ENCODE measurements at places on chromosomes 2 and 18.

DNA sequence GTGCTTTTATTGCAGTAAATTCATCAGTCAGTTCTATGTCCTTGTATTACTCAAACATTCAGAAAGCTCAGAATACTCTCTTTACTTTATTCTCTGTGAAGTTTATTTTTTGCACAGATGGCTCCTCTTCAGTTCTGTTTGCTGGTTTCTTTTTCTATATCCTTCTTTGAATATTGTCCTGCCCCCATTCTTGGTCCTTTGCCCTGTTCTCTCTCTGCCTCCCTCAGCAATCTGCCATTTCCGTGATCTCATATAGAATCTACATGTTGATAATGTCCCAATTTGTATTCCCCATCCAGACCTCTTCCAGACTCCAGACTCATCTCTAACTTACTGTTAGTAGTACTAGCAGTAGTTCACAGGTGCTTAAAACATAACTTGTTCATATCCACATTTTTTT is 102.6 kb downstream of the HNMT start:
- no peak for DNase-seq

- DNase-seq, result no peak
Measured at GRCh38 chr2:156580501-156580900, 144.3 kb downstream of the GPD2 start.

DNA sequence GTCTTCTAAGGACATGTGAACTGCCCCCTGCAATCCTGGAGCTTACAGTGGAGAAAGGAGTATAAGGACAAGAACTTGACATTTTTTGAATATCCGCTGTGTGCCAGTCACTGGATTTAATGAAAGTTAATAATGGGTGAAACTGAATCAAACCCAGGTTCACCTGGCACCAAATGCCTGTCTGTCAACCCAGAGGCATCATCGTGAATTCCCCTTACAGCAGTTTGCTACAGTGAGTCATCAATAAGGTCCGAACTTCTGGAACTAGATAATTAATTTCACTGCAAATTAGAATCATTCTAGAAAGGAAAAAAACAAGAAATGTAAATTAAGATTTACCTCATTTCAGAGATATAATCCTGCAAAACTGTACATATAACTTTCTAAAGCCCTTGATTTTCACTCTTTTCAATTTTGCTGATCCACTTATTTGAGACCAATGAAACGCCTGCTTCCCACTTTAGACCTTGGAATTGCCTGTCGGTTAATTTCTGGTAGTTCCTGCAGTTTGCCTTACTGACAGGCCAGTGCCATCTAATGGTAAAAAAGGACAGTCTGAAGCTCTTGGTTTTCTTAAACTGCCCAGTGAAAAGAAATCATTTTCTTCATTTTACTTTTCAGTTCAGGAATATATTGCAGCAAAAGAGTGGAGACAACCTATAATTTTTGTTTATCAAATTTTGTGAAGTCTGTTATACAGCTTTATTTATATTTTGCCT is 8.2 kb downstream of the DSG2 start:
- DNase-seq, result no peak

DNA sequence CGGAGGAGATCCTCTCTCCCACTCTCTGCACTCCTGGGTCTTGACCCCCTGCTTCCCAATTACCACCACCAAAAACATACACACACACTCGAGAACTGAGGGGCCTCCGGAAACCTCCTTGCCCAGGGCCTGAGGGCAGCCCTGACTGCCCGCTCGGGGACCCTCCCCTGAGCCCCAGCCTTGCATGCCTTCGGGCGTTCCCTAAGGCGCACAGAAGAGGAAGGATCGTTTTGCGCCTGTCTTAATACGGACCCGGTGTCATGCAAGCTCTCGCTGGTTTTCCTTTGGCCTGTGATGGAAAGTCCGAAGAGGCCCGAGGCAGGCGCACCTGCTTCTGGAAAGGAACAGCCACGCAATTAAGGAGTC is 19.8 kb downstream of the POU3F3 start:
- no peak for DNase-seq

DNA sequence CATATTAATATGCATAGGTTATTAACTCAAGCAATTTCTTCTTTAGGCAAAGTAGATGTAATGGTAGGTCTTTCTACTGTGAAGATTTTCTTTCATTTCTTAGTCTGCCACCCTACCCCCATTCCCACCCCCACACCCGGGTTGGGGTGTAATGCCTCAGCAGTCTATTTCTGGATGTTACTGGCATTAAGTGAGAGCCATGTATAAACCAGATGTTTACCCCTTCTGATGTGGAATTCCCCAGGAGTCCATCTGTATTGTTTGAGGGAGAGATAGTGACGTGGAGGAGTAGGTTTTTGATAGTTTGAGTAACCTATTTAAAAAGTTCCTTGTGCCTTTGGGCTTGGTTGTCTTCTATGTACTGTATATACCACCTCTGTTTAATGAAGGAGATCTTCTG is 11.8 kb downstream of the TDRD15 start:
- DNase-seq, result no peak

- no peak for DNase-seq
Measured at GRCh38 chr2:235669269-235669831, 175.5 kb downstream of the AGAP1 start.

DNA sequence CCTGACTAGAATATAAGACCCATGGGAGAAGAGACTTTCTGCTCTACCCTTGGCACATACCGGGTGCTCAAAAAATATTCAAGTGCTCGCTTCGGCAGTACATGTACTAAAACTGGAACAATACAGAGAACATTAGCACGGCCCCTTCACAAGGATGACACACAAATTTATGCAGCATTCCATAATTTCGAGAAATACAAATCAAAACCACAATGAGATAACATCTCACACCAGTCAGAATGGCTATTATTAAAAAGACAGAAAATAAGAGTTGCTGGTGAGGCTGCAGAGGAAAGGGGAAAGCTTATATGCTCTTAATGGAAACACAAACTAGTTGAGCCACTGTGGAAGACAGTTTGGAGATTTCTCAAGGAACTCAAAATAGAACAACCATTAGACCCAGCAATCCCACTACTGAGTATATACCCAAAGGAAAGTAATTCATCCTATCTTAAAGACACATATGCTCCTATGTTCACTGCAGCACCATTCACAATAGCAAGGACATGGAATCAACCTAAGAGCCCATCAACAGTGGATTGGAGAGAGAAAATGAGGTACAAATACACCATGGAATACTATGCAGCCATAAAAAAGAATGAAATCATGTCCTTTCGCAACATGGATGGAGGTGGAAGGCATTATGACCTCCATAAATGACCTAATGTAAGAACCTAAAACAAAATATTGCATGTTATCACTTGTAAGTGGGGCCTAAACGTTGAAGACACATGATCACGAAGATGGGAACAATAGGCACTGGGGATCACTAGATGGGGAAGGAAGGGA is 71.6 kb upstream of the CYP1B1 start:
- DNase-seq, result no peak

DNA sequence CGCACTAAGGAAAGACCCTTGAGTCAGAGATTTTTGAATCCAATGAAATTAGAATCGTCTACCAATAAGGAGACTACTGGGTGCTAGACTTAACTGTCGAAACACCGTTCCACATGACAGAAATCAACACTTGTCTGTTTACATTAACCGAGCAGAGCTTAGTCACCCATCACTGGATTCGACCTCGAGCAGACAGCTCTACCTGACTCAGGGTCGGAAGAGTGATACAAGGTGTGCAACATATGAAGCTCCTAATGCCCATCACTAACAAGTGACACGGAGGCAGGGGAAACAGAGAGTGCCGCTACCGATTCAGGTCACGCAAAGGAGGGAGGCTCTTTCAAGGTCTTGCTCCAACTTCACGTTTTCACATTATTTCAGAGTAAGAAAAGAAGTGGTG is 54.2 kb upstream of the FZD5 start:
- DNase-seq, result no peak

DNA sequence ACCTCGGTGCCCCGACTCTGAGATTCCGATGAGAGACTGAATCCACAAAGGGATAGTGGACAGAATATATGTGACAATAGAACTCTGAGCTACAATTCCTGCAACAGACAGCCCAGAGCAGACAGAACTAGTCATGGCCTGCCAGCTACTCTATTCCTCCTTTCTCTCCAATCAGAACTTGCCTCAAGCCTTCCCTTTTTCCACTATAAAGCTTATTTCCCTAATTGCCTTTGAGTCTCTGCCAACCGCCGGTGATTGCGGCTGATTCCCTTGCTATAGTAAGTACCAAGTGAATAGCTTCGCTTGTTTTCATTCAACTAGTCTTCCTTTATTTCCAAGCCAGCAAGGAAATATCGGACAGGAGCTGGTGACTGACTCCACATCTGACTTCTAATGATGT is 96.8 kb downstream of the DSC3 start:
- no peak for DNase-seq

GRCh38 chr2:24478243-24478642 is 12.8 kb upstream of the NCOA1 start:
- DNase-seq, result no peak

GRCh38 chr2:20666005-20666303 is 990 bp upstream of the GDF7 start:
- DNase-seq, result no peak

DNA sequence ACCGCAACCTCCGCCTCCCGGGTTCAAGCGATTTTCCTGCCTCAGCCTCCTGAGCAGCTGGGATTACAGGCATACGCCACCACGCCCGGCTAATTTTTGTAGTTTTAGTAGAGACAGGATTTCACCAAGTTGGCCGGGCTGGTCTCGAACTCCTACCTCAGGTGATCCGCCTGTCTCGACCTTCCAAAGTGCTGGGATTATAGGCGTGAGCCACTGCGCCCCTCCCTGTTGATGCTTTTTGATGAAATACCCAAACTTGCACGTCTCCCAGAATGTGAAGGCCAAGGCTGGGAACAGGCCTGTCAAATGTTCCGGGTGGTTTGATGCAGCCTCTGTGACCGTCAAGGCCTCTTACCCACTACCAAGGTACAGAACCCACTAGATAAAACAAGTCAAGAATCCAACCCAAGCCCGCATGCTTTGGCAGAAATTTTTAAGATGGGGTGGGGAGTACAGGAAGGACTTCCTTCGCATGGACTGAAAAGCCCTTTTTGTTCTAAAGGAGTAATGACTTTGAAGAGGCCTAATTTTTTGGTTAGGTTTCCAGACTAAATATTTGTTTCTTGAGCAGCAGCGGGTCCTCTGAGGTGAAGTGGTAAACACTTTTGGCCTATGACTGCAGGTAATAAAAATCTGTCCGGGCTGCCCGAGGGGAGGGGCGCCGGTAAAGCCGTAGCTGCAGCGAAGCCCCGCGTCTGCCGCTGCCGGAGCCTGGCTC is 3.7 kb upstream of the EVX2 start:
- DNase-seq, result no peak

DNA sequence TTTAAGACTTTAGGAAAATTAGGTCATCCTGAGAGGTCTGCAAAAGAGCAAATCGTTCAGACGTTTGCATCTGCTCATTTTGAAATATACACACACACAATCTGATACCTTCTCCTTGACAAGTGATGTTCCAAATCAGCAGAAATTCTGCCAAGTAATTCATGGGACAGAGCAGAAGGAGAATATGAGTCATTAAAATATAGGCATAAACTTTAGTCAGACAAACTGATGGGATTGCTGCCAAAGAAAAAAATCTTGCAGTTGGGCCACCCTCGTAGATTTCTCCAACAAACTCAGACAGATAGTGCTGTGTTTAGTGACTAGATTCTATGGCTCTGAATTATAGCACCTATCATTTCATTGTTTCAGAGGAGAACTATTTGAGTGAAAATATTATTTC is 336.3 kb downstream of the NYAP2 start:
- peak; percentile 83 for DNase-seq
